ENCODE measurements at places on chromosomes 1 and 21.

DNA sequence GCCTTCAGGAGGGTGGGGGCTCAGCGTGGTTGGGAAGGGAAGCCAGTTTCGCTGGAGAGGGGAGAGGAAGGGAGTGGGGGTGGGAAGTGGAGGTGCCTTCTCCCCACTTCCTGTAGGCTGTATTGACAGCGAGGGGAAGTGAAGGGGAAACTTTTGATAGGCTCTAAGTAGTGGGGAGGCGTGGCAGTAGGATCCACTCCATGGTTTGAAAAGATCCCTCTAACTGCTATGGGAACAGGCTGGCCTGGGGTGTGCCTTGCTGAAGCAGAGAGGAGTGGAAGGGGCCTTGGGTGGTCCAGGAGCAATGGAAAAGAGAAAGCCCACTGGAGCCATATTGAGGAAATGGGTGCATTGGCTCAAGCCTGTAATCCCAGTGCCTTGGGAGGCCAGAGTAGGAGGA is 20.2 kb downstream of the C1orf115 start:
- no peak for DNase-seq

DNA sequence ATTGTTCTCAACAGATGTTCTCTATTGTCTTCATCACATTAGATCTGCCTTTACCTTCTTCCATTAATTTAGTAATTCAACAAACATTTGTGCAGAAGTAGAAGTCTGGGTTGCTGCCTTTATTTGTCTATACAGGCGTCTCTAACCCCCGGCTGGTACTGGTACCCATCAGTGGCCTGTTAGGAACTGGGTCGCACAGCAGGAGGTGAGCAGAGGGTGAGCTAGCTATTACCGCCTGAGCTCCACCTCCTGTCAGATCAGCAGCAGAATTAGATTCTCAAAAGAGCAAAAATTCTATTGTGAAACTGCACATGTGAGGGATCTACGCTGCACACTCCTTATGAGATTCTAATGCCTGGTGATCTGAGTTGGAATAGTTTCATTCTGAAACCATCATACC is 12.9 kb upstream of the EDEM3 start:
- DNase-seq, result no peak

DNA sequence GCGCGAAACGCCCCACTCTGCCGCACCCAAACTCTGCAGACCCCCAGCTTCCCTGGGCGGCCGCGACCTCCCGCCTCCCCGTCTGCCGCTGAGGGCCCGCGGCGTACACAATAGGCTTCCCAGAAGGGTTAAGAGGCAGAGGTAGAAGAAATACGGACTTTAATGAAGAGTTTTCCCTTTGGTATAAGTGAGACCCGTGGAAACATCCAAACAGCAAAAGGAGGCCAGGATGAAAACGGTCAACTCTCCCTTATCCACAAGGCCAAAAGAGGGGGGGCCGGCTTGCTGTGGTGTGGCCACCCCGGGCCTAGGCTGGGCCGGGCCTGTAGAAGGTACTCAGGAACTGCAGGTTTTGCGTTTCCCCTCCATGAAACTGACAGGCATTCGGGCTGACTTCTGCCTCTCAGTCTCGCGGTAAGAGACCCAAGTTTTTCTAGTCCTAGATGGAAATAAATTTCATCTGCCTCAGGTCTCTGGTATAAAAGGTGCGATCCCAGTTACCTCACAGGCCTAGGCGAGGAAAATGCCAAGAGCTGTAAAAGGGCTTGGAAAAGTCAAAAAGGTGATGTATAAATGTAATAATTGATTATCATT is 671 bp upstream of the PYGO2 start:
- no peak for DNase-seq

- no peak for DNase-seq
Observed at GRCh38 chr1:181178241-181178879, 89.9 kb downstream of the IER5 start.

DNA sequence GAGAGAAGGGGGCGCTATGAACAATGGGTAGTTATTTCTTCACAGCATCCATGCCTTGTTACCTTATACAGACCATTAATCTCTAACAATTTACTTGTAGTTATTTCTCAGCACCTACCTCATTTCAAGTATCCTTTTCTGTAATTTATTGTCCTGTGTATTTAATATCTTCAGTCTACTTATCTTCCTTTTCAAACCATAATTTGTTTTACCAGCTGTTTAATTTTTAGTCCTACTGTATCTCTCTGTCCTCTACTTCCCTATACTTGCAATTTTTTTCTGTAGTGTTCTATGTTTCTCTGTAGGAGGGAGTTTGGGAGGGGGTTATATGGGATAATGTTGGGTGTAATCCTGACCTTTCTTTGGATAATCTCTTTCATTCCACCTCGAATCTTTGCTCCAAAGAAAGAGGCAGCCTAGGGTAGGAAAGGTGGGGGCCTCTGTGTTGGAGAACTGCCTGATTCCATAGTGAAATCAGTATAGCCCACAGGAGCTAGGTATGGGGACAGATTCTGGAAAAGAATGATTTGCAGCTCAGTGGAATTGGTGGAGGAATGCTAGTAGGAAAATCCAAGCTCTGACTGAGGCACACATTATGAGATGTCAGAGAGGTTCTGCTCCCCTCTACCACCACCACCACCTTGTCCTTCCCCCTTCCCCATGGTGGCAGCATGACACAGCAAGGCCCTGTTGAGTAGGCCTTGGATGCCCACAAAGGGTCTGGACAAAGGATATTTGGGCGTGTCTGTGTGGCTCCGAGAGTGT is 642 bp downstream of the MLLT11 start:
- DNase-seq, result no peak

DNA sequence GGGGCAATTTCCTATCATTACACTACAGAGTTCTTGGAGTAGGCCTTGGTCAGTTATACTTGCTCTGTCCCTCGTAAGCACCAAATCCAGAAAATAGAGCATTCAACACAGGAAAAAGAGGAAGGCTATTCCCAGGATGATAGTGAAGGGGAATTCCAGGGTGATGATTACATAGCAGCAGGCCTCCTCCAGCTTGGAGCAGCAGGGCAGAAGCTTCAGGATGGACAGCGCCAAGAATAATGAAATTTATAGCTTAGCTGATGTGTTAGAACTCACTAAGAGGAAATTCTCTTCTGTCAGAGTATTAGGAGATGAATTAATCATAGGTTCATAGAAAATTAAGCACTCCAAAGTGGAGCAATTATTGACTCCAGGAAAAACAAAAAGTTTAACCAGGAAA is 10.8 kb upstream of the SMAP2 start:
- no peak for DNase-seq

DNA sequence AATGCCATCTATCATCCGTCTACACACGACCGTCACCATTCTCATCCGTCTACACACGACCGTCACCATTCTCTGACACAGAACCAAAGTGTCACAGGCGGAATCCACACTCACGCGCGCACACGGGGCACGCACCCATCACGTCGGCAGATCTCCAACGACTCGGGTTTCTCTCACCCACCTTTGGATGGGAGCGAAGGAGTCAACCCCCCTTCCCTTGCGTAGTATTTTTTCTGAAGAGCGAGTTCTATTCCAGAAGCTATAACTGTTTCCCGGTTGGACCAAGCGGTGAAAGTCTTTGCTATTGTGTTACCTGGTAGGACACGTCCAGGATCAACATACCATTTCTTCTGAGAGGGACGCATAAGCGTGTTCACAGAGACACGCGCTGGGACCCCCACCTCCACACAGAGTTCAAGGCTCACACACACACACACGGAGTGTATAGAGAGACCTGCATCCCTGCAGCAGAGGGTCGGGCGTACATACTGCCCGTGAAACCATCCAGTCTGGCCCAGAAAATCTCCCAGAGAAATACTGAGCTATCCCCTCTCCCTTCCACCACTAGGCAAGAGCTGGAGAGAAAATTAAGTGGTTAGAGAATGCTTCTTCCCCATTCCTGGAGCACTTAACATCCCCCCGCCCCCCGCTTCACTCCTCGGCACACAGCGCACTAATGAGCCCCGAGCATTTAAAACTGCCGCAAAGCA is 741 bp downstream of the DUSP10 start:
- peak; percentile 33 for DNase-seq

DNA sequence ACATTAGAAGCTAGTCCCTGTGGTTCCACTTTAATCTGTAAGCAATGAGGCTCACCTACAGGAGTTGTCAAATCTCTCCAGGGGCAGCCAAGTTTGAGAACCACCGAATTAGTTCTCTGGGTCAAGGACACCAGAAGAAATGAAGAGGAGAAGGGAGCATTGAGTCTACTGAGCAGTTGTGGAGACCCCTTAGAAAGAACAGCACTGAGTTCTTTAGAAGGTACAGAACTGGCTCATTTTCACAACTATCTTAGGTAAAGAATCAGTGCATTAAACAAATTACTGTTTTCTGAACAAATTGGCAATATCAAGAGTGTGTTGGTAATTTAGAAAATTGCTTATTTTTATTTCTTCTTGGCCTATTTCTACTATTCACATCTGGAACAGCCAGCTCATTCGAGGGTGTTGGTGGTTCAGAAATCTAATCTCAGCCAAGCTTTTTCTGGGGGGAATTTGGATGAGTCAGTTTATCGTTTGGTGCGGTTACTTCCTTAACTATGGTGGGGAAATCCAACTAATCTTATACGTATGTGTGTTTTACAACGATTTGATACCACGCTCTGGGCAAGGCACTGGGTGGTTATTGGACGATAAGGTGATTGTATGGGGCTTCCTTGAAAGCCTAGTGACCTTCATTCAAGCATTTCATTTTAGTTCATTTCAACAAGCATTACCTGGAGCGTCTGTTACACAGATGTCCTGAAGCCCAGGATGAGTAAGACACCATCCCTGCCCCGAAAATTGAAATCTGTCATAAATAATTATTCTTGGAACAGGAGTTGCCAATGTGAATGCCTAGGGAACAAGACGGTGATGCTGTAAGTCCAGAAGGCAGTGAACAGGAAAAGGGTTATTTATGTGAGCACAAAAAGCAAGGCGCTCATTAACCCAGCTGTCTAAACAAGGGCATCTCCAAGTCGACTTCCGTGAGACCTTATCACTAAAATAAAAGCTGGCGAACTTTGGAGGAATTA is 52.0 kb upstream of the TMPRSS2 start:
- no peak for DNase-seq

DNA sequence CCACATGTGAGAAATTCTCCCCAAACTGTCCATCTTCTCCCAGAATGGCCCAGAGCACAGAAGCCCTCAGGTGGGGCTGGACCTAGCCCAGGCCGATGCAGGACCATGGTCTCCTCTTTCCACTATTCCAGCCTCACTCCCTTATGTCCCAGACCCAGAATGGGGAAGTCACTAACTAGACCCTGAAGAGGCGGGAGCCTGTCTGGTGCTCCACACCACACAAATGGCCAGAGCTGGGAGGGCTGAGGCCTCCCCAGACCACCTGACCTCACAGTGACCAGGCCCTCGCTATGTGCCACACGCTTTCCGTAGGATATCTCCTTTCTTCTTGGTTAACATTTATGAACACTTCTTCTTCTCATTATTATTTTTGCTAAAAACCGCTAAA is 54.9 kb upstream of the EDN2 start:
- no peak for DNase-seq

- DNase-seq, result no peak
Observed at GRCh38 chr1:66090859-66091457, 298.3 kb downstream of the PDE4B start.

GRCh38 chr1:22506130-22506692 is 54.6 kb downstream of the ZBTB40 start:
- no peak for DNase-seq

GRCh38 chr1:58727364-58727763 is 27.5 kb upstream of the MYSM1 start:
- no peak for DNase-seq

DNA sequence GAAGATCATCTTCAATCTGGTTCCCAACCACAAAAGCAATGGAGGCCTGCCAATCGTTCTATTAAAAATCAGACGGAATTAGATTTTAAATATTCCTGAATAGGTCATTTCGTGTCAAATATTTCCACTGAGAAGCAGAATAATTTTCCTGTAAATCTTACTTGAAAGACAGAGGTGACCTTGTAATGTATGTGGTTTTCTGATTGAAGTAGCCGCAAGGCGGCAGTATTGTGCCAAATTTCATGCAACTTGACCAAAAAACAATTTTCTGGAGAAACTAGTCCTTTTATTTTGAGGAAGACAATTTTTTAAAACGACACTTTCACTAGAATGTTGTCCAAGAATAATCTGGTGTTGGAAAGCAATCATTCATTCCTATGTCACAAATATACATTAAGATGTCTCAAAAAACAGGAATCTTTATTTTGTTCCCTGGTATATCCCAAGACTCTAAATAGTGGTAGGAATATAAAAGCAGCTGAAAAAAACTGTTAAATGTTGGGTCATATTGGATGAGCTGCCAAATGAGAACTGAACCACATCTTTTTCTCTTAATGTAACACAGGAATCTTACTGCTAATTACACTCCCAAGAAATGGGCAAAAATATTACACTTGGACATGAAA is 33.6 kb downstream of the SPAG17 start:
- peak; percentile 57 for DNase-seq

- DNase-seq, result no peak
Observed at GRCh38 chr1:47675721-47676120, 237.9 kb downstream of the FOXD2 start.

- DNase-seq, result no peak
Observed at GRCh38 chr1:203323587-203323986, 18.3 kb downstream of the BTG2 start.

DNA sequence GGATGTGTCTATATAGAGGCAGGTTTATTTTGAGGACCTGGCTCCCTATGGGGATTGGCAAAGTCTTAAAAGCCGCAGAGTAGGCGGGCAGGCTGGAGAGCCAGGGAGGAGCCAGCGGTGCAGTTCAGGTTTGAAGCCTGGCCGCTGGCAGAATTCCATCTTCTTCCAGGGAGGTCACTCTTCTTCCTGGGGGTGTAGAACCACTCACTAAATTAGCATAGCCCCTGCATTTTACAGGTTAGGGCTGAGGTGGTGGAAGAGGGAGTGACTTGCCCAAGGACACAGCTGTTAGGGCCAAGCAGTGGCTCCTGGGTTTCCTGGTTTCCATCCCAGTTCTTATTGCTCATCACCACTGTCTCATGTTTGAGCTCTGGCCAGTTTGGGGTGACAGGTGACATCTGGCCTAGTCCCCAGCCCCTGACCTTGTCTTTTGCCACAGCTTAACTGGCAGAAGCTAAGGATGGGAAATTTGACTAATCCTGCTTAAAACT is 1.4 kb downstream of the PINK1 start:
- DNase-seq, result peak; percentile 12

- no peak for DNase-seq
Observed at GRCh38 chr1:228835911-228836310, 100.6 kb downstream of the RHOU start.

DNA sequence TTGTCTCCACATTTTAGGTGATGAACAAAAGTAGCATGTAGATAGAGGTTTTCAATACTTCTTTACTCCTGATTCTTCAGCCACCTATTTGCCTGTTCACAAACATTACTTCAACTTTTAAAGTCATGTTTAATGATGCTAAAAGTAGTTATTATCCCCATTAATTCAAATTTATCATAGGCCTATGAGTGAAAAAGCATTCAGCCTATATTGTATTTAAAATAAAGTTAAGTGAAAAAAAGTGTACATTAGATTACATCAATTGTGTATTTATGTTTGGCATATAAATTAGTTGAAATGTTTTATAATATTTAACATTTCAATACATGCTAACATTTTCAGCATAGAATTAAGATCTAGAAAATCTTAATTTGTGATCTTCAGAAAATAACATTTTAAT is 10.5 kb downstream of the CDKN2C start:
- DNase-seq, result no peak
